ENCODE measurements at places on chromosomes 2 and 18.

GRCh38 chr2:17051538-17051937 lies 385.9 kb upstream of the CYRIA start:
- no peak for DNase-seq

DNA sequence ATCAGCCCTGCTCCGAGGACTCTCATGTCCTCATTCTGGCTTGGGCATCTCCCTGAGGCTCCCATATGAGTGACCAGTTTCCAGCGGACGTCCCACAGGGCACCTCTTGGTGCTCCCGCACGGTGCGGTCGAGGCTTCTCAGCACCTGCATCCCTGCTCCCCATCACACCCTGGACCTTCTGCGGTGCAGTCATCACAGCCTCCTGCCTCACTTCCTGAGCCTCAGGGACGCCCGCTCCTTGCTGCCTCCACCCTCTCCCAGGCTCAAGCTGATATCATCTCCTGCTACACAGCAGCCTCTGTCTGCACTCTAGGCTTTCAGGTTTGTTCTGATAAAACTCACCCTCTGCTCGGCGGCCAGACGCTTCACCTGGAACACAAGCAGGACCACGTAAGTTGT lies 185.0 kb downstream of the TMEM18 start:
- DNase-seq = no peak

- DNase-seq = no peak
Observed at GRCh38 chr2:207813221-207813916, 43.7 kb upstream of the FZD5 start.

DNA sequence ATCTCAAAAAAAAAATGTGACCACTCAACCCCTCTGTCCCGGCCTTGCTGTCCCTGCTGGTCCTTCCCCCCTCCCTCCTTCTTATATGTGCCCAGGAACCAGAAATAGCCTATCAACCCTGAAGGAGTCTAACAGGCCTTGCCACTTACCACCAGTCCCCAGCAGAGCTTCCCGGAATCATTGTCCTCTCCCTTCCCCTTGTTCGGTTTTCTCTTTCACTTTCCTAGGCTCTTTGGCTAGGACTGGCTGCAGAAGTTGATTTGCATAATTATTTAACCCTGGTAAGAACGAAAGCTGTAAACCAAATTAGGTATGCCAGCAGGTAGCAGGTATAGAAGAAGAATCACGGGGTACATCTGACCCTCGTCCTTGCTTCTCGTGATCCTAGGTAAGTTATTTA lies 72.6 kb upstream of the ZNF532 start:
- no peak for DNase-seq

- peak; percentile 51 for DNase-seq
Observed at GRCh38 chr2:95121407-95122196, at the start of gene MRPS5. MRPS5 (minus strand) TSS chr2:95121808; CDS start chr2:95121791, 17 bp downstream.

DNA sequence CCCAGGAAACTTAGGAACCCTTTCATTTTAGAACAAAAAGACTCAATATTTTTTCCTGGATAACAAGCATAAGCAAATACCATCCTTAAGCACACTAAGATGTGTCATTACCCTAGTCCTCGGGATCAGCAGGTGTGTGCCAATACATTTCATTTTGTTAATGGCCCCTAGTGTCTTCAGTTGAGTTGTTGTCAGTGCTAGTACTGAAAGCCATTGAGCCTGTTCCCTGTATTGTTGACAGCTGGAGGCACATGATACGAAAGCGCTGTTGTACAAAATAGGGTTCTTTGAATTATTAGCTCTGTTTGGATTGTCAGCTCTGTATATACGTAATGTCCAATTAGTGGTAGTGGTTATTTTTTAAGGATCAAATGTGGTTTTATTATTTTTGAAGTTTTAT lies 29.5 kb downstream of the VAPA start:
- DNase-seq = no peak

- no peak for DNase-seq
Observed at GRCh38 chr2:46872902-46873603, 42.6 kb downstream of the MCFD2 start.

GRCh38 chr2:190634381-190634780 lies 14.5 kb upstream of the NAB1 start:
- DNase-seq = no peak

GRCh38 chr18:56815926-56816325 lies 164.8 kb downstream of the WDR7 start:
- DNase-seq = no peak

DNA sequence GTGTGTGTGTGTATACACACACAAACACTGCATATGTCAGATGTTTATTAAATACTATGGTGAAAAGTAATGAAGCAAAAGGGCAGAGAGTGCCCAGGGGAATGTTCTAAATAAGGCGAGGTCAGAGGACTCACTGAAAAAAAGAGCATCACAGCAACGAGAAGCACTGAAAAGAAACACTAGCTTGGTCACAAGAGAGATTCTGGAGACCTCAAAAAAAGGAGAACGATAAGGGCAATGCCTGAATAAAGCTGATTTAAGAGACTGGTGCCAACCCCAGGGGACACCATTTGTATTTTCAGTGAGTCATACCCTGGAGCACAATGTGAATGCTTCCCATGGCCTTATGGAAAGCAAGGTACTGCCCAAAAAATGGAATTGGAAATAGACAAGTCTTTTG lies 14.5 kb downstream of the SLC40A1 start:
- DNase-seq = no peak

DNA sequence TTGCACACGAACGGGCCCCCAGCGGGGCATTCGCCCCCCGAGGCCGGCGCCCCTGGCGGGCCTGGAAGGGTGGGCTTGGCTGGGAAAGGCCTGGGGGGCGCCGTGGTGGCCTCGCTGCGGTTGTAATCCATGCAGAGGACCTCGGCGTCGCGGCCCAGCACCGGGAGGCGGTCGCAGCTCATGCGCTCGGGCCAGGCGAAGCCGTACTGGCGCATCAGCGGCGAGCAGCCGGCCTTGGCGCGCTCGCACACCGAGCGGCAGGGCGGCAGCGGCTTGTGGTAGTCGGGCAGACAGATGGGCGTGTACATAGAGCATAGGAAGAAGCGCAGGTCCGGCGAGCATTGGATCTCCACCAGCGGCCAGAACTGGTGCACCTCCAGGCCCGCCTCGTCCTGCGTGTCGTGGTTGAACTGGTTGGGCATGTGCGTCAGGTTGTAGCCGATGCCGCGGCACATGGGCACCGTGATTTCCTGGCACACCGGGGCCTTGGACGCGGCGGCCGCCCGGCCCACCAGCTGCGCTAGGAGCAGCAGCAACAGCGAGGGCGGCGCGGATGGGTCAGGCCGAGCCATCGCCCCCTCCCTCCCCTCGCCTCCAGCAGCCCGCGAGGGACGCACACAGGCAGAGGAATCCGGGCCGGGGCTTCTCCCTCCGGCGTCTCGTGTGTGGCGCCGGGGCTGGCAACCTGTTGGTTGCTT lies 1.4 kb downstream of the FZD5 start:
- DNase-seq = no peak

GRCh38 chr2:60140185-60140584 lies 413.3 kb downstream of the BCL11A start:
- no peak for DNase-seq

DNA sequence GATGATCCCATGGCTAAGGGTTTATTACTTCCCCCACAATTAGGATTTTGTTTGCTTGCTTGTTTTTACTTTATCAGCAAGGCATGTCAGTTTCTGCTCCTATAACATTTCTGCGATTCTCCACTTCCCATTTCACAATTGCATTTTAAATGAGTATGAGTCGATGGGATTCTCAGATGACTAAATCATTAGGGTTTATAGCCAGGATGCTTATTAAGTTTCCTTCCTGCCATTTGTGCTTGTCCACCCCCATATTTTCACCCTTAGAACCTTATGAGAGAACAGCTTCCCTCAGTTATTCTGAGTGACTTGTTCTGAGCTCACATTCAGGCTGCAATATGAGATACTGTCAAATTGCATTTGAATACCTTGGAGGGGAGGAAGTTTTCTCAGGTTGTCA lies 37.9 kb upstream of the C1GALT1C1L start:
- DNase-seq = no peak

GRCh38 chr2:36128359-36128758 lies 227.2 kb upstream of the CRIM1 start:
- no peak for DNase-seq

DNA sequence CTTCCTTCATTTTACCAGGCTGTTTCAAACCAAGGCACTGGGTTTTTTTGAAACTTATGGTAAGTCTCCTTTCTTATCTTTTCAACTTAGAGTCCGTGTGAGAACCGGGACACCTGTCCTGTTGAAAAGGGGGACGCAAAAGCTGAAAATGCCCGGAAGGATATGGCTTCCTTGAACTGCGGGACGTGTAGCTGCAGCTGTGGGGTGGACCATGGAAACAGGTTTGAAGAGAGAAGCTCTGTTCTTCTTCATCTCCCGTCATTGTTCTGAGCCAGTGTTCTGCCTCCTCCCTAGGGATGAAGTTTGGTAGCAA lies 29.5 kb upstream of the DNAJC27 start:
- DNase-seq = no peak

- no peak for DNase-seq
Observed at GRCh38 chr2:20838016-20838415, 15.1 kb upstream of the LDAH start.

DNA sequence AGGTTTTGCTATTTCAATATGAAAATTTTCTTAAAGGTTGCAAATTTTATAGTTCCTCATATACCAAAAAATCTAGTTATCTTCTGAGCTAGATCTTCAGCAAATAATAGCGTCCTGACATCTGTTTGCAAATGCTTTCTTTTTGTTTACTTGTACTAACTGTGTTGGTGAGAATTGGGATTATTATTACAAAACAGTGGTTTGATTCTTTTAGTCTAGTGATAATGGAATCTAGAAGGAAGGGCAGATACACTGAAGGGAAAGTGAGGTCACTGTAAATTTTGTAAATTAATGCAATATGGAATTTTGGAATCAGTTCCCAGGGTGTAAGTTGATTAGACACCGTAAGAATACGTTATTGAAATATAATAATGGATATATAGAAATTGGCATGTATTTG lies 36.2 kb upstream of the NT5C1B start:
- no peak for DNase-seq

GRCh38 chr2:237909075-237909695 lies 49.8 kb downstream of the RAMP1 start:
- no peak for DNase-seq

- peak; percentile 64 for DNase-seq
Observed at GRCh38 chr2:73176881-73177644, 25.3 kb upstream of the NOTO start.

GRCh38 chr18:23856466-23857163 lies 157.9 kb upstream of the TTC39C start:
- DNase-seq = peak; percentile 29

- no peak for DNase-seq
Observed at GRCh38 chr2:153068915-153069314, 350.5 kb downstream of the ARL6IP6 start.

- no peak for DNase-seq
Observed at GRCh38 chr2:238952261-238952919, 104.5 kb downstream of the TWIST2 start.

GRCh38 chr2:195606179-195606578 lies 50.8 kb upstream of the SLC39A10 start:
- no peak for DNase-seq

DNA sequence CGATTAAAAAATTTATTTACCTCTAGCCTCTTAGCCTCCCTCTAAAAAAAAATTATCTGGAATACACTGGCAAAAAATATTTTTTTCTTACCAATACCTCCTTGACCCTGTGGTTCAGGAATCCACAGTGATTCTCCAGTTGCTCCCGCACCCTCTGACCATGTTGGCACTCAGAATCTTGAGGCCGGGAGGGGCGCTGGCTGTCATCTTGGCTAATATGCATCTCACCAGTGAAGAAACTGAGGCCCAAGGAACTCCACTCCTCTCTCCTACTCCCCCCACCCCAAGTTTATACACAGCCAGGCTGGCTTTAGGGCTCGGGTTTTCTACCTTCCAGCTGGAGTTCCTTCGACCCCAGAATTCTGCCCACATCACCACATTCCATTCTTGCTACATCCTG lies 97.8 kb upstream of the THOC1 start:
- DNase-seq = no peak

GRCh38 chr2:161104054-161104553 lies 56.1 kb upstream of the TANK start:
- no peak for DNase-seq

- DNase-seq = peak; percentile 15
Observed at GRCh38 chr18:9539283-9539682, 64.0 kb downstream of the RALBP1 start.

DNA sequence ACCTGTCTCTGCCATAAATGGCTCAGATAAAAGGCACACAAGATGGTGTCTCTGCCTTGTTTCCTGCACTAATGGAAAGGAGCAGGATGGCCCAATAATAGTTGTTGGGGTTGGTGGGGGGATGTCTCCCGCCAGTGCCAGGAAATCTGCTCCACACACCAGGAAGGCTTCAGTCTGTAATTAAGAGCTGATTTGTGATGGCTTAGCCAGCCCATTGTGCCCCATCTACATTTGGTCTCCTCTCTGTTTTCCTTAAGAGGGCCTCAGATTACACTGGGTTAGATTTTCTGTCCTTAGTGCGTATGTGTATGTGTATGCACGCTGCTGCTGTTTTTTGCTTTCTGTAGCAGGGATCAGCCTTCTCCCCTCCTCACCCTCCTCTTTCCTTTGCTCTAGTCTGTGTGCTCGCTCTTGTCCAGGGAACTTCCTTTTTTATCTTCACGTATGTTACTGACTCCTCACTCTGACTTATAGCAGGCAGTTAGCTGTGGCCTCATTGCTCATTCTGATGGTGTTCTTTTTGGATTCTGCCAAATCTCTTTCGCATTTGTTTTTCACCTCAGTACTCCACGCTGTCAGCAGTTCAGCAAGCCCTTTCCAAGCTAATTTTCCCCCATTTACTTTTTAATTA lies 33.4 kb upstream of the MGAT5 start:
- DNase-seq = no peak

GRCh38 chr2:231222318-231223000 lies 24.0 kb downstream of the ARMC9 start:
- no peak for DNase-seq

GRCh38 chr2:157334335-157334734 lies 8.7 kb upstream of the ERMN start:
- DNase-seq = no peak

DNA sequence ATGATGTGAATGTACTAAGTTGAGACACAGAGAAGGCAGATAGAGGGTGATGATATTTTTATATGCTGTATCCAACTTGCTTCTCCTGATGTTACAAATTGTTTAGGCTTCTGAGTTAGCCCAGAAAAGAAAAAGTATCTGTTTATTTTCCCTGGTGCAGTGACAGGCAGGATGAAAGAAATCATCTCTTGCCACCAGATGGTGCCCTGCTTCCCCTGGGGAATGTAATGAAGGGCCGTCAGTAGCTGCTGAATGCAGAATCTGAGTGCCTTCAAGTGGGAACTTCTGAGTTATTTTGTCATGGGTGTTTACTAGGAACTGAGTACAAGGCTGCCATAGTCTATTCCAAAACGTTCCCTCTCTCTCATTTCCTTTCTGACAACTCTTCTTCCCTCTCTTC lies 525.6 kb downstream of the MBD2 start:
- no peak for DNase-seq

- no peak for DNase-seq
Observed at GRCh38 chr2:516944-517343, 160.3 kb downstream of the TMEM18 start.

- no peak for DNase-seq
Observed at GRCh38 chr2:100000915-100001707, 141.3 kb downstream of the AFF3 start.

- no peak for DNase-seq
Observed at GRCh38 chr18:54720620-54721019, 107.7 kb upstream of the RAB27B start.
